DMS79 (cell line): ENCODE measurements at places on chromosomes 2 and 18.

DNA sequence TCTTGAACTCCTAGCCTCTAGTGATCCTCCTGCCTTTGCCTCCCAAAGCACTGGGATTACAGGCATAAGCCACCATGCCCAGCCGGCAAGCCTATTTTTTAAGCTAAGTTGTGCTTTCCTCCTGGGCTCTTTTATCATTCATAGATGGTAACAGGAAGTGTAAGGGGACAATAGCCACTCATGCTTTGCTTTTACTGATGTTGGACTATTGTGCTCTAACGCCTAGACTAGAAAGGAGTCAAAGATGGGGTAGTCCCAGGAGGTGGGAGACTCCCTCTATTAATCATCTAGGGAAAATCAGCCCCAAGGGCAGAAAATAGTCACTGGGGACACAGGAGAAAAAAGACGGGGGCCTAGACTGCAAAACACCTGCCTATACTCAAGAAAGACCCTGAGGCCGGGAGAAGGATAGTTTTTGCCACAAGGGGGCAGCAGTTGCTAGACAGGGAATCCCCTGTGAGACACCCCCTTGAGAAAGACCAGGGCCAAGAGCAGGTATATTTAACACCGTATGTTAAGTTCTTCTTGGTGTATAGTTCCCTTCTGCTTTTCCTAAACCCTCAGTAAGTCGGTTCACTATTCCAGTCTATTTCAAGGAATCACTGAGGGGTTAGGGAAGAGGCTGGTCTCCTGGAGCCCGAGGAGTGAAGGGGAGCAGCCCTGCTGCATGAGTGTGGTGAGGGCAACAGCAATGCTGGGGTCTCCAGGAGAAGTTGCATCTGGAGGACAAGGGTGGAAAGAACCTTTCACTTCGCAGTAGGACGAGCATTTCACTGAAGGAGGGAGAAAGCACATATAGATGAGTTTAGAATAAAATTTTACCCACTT lies 2.1 kb upstream of the CXCR1 start:
- peak; percentile 2 for DNase-seq

DNA sequence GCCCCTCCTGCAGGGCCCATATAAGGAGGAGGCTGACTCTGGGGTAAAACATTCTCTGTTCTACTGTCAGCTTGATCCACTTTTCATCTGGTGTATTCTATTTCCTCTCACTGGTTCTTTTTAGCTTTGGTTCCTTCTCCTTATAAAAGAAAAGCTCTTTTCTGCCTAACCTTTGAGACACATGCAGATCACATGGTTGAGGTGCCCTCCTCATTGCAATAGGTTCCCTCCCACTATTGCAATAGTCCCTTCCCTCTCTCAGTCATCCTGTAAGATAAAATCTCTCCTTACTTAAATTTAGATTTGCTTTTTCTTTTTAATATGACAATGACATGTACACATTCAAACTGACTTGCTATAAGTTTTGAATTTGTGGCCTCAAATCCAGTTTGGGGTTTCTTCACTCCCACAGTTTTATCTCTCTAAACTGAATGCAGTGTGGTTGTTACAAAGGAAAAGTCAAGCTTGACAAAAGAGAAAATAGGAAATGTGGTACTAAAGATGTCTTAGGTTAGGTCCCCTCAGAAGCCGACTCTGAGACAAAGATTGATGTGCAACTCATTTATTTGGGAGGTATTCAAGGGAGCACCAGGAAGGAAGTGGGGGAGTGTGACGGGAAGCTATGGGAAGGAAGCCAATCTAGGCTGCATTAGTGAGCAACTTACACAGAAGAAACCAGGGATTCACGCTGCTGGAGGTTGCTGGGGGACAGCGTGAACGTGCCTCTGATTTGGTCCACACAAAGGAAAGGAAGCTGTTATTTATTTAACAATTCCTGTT lies 127.6 kb upstream of the LINC00305 start:
- no peak for DNase-seq

- no peak for DNase-seq
Measured at GRCh38 chr2:23058435-23058834, 326.5 kb upstream of the KLHL29 start.

- DNase-seq = no peak
Measured at GRCh38 chr2:25504266-25504665, 162.5 kb upstream of the DNMT3A start.

GRCh38 chr2:128695646-128696220 lies 377.1 kb upstream of the HS6ST1 start:
- no peak for DNase-seq

- DNase-seq = no peak
Measured at GRCh38 chr2:150389447-150389846, 98.0 kb downstream of the RND3 start.

GRCh38 chr2:232282508-232283055 lies 96.0 kb upstream of the ALPP start:
- no peak for DNase-seq

DNA sequence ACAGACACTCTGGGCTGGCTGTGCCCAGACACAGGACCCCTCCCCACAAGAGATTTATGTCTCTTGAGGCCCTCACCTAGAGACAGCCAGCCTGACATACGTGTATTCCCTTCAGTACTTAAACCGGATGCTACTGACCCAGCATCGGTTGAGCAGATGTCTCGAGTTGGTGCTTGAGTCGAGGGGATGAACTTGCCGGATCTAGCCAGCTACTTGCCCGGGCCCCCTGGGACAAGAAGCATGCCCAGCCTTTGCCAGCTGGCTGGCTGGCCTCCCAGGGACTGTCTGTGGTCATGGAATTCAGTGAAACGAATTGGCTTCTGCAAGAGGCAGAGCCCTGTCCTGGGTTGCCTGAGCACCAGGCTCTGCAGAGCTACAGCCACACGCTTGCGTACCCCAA lies 36.0 kb downstream of the DNMT3A start:
- peak; percentile 96 for DNase-seq

DNA sequence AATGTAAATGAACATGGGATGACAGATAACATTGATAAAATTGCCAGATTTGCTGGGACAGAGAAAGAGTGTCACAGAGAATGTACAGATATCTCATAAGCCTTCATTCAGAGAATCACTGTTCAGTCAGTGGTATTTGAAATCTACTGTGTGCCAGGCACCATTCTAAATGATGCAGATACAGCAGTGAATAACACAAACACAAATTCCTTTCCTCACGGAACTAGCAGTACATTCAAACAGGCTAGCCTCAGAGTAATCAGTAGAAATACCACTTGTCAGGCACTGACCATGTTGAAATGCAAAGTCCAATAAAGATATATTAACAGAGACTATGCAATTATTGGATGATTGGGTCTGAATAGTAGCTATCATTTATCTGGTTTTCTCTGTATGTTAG lies 211.0 kb downstream of the RDH14 start:
- no peak for DNase-seq

DNA sequence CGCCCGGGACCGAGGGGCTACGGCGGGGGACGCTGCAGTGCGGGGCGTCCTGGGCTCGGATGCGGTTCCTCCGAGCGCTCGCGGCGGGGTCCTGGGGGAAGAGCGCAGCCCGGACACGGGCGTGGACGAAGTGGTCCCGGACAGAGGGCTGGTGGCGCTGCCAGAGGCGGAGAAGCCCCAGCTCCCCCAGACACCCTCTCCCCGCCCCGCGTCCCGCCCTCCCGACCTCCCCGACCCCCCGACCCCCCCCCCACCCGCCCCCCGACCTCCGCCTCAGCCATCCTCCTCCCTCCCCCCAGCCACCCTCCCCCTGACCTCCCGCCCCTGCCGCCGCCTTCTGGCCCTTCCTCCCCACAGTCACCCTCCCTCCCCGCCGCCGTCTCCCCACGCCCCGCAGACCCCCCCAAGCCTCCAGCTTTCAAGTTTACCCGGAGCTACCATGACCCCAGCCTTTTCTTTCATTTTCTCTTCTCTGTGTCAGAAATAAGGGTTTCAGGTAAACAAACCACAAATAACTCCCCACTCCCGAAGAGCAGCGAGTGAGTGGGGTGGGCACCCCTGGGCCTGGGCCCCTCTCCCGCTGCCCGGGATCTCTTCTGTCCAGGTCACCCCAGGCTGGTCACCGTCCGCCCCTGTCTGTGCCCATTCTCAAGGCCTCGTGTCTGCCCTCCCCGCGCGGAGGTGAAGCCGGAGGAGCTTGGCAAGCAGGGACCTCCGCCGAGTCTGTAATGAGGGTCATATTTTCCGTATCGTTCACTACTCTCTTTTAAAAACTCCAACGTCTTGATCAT lies 5.1 kb downstream of the NFATC1 start:
- DNase-seq = no peak

DNA sequence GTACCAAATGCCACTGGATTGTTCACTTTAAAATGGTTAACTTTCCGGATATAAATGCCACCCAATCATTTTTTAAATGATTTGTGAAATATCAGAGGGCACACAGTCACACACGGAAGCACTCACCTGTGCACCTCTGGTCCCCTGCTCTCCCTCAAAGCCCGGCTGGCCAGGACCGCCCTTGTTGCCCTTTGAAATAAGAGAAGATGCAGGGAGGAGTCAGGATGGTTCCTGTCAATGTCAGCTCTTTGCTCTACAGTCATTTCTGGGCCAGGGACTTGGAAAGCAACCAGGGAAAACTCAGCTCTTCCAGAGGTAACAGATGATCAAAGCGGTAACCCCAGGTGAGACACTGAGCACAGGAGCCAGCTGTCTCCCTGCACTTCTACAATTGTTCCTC lies 60.7 kb downstream of the COL6A3 start:
- DNase-seq = no peak

DNA sequence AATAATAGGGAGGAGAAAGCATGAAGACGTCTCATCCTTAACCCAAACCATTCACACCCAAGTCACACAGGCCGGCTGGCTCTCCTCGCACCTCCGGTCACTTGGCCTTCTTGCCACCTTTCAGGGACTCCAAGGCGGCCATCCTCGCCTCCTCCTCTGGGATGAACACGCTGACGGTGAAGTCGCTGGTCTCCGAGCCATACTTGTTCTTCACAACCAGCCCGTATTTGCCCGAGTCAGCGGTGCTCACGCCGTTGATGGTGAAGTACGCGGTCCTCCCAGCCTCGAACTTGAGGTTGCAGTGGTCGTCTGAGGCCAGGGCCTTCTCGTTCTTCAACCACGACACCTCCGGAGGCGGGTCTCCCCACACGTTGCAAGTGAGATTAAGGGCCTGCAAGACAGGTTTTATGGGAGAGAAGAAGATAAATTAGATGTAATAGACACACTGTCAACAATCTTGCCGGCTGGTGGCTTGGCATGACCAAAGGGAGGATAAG lies 54.3 kb upstream of the LPIN2 start:
- no peak for DNase-seq

GRCh38 chr18:57077005-57077765 lies 69.7 kb upstream of the BOD1L2 start:
- DNase-seq = no peak

GRCh38 chr2:3142961-3143571 lies 234.6 kb downstream of the EIPR1 start:
- no peak for DNase-seq

- DNase-seq = no peak
Measured at GRCh38 chr18:79609841-79610281, 69.7 kb upstream of the CTDP1 start.

GRCh38 chr2:29218071-29218470 lies 102.9 kb downstream of the CLIP4 start:
- DNase-seq = no peak

- no peak for DNase-seq
Measured at GRCh38 chr18:78595924-78596573, 383.6 kb upstream of the SALL3 start.

DNA sequence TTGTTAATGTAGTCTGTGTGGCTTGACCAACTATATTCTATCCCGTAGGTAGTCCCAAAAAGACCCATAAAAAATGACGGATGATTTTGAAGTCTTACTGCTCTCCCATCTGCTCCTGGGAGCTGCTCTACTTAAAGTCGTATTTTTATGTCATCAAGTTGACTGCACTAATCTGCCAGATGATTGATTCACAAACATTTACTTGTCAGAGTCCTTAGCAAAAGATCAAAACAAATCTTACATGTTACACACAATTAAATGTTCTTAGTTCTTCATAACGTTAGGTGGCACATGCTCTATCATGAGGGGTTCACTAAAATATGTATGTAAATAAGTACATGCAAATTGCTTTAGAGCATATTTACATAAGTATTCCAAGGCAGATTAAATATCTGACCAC lies 498.3 kb upstream of the LRRTM4 start:
- DNase-seq = no peak

GRCh38 chr2:112239862-112240261 lies 15.0 kb downstream of the ZC3H8 start:
- no peak for DNase-seq

DNA sequence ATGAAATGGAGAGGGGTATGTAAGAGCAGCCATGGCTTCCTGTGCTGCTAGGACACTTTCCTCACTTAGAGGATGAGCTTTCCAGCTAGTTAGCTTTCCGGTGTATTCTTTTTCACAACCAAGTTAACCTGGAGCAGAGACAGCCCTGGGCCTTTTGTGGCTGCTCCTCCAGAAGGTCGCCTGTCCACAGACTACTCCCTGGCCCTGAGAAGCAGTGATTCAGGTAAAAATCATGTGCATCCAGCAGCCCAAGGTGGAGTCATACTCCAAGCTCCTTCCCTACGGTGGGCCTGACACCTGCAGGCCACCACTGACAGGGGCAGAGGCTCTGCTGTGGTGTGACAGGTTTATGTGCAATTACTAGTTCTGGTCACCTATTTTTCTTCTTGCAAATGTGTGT lies 187.2 kb downstream of the ANKRD30B start:
- DNase-seq = no peak

GRCh38 chr2:24910245-24910644 lies 9.8 kb downstream of the ADCY3 start:
- DNase-seq = no peak

GRCh38 chr18:46672062-46672970 lies 15.3 kb upstream of the LOXHD1 start:
- no peak for DNase-seq

DNA sequence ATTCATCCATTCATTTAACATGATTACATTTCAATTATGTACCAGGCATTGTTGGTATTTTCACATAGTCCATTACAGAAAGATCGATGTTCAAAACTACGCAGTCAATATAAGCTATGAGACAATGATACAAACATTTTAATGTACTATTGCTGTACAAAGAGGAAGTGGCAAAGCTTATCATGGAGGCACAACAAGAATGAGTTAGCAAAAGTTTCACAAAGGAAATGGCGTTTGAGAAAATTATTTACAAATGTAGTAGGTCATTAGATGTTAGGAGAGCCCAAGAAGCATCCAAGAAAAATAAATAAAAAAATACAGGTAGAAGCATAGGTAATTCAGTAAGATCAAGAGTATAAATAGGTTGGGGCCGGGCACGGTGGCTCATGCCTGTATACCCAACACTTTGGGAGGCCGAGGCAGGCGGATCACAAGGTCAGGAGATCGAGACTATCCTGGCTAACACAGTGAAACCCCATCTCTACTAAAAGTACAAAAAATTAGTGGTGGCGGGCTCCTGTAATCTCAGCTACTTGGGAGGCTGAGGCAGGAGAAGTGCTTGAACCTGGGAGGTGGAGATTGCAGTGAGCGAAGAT lies 1730.8 kb upstream of the CELF4 start:
- DNase-seq = no peak

GRCh38 chr2:153106802-153107477 lies 371.6 kb downstream of the RPRM start:
- DNase-seq = no peak

- DNase-seq = no peak
Measured at GRCh38 chr2:205970348-205970747, 115.6 kb downstream of the INO80D start.

GRCh38 chr18:11899063-11899462 lies 9.1 kb downstream of the MPPE1 start:
- no peak for DNase-seq

GRCh38 chr2:122804494-122804893 lies 1049.0 kb downstream of the TSN start:
- DNase-seq = no peak
